ENCODE measurements at places on chromosomes 7 and 10.

DNA sequence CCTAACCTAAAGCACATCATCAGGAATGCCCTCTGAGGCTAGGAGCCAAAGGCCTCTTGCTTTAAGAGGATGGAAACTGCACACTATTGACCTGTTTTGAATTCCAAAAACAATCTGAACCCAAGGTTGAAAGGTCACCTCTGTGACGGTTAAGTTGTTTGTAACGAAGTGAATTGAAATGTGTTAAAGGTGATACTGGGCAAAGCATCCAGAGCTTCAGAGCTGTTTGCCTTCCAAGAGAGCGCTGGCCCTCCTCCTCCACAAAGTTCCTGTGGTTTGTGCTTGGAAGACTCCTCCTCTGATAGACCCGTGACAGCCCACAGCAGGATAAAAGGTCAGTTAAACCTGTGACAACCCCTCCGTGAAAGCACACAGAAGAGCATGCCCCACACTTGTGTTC is 133.7 kb upstream of the CTTNBP2 start:
- no peak for DNase-seq

GRCh38 chr7:140769852-140770251 is 73.3 kb downstream of the NDUFB2 start:
- DNase-seq, result no peak

DNA sequence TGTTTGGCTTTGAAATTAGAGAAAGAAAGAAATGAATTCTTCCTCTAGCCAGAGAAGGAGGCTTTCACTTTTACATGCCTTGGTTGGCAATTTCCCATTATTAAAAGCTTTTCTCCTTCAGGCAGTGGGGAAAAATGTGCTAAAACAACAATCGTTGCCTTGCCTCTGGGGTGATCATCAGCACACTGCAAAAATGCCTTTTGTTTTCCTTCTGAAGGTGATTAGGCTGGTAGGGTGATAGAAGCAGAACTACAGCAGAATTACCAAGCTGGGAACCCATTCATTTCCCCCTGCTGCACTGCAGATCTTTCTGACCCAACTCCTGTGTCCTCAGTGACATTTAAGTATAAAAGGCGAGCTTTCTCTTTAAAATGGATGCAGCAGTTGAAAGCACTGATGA is 22.2 kb downstream of the ANK3 start:
- DNase-seq, result no peak

DNA sequence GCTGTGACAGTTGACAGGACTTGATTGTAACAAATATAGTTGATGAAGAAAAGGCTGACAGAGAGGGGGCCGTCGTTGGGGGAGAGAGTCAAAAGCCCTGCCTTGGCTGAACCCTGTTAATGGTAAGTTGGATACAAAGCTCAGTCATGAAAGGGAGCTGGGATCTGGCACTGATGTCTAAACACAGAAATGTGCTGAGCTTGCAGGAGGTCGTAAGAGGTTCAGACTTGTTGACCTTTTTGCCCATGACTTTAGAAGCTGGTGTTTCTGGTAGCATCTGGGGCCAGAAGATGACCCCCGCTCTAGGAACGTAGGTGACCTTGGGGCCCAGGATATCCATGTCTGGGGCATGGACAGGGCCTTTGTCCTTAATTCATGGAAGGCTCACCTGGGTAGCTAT is 294.7 kb downstream of the TCF7L2 start:
- DNase-seq, result no peak

GRCh38 chr10:68362590-68362989 is 29.9 kb upstream of the PBLD start:
- DNase-seq, result no peak

DNA sequence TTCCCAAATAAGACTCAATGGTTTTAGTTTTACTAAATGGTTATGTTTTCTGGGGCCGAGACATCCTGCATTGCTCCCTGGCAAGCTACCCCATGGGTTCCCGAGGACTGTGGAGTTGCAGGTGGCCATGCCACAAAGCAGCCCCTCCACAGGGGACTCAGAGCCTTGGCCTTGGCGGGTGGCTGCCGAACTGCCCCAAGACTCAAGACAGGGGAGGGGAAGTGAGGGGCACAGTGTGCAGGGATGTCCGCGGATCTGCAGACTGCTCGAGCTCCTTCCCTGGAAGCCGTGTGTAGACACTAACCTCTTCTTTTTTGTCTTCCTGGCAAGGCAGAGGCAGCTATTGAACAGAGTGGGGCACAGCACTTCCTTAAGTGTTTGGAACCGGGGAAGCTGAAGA is 154.6 kb downstream of the EBF3 start:
- DNase-seq, result no peak

GRCh38 chr10:79082631-79083596 is 14.1 kb downstream of the ZMIZ1 start:
- DNase-seq, result no peak

GRCh38 chr7:89813081-89813480 is 341.2 kb upstream of the STEAP1 start:
- DNase-seq, result no peak

- peak; percentile 38 for DNase-seq
Observed at GRCh38 chr7:30740417-30741181, 11.3 kb upstream of the INMT start.

DNA sequence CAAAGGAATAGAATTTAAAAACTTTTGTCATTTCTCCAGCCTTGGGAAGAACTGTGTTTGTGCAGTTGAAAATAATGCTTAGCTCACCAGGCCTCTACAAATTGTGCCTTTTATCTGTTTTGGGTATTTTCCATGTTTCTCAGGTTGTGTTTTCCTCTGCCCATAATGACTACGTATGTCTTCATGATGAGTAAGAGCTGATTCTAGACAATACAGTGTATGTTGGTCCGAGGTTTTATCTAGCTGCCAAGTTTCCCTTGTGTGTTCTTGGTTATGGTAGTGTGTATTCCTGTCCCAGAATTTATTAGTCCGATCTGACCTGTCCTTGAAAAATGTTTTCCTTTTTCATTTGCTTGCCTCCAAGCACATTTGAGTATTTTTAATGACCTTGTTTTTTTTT is 83.7 kb upstream of the GLCCI1 start:
- DNase-seq, result no peak

DNA sequence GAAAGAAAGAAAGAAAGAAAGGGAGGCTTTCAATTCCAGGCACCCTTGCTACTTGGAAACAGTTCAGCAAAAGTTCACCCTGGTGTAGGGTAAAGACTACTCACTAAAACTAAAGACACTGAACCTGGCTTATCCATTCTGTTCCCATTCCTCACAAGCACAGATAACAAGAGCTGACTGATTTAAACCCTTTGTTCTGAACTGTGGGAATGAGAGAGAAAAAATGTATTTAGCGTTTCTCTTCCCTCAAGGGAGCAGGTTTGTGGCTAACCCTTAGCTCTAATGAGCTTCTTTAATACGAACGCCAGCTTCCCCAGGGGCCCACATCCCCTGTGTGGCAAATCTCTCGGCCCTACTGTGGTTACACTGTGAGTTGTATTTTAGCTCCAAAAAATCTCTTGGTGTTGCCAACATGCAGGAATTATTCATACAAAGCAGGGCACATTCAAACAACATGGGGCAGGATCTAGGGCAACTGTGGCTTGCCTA is 23.3 kb downstream of the PRTFDC1 start:
- no peak for DNase-seq

DNA sequence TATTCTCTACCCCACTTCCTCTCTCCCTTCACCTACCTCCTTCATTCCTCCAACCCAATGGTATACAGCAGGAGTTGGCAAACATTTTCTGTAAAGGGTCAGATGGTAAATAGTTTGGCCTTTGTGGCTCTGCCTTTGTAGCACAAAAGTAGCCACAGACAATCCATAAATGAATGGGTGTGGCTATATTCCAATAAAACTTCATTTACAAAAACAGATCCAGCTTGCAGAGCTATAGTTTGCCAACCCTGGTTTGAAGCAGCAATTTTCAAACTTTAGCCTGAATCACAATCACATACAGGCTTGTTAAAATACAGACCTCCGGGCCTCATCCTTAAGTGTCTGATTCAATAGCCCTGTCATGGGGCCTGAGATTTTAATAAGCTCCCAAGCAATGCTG is 110.5 kb downstream of the CPEB3 start:
- DNase-seq, result no peak

DNA sequence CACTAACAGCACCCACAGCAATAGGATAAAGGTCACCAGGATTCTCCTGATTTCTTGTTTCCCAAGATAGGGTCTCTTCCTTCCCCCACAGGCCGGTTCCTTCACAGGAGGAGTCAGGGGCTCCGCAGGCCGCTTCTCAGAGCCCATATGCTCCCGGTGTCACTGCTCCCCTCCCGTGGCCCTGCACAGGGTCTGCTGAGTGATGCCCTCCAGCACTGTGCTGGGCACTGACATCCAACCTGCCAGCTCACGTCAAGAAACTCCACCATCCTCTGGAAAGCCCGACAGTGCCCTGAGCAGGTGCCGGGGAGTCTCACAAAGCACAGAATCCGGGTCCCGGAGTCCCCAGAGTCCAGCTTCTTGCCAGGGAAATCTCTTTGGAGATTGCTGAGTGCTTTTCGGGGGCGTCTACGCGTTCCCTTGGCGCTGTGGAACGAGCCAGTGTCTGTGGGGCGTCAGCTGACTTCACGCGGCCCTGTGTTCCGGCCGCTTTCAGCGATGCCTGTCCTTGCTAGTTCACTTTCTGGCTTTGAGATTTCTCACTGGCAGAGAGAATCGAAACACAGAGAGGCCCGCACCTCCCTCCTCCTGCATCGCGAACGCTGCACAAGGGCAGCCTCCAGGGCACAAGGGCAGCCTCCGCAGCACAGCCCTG is 567.5 kb downstream of the DNAJB6 start:
- DNase-seq, result no peak

GRCh38 chr10:60714233-60714632 is 64.0 kb upstream of the CDK1 start:
- DNase-seq, result no peak

DNA sequence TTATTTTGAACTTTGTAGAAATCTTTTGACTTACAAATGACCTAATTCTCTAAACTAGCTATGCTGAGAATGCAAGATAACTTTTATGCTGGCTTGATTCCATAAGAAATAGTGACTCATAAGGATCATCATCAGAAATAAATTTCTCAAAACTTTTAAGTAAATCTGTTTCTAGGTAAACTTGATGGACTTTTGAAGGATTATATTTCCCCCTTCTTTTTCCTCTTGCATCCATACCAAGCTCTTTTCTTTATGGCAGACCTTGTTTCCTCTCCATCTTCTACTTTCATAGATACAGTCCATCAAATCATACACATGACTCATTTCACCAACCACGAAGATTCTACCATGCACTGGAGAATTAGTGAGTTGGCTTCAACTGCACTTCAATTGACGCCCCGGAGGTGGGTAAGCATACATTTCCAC is 336.3 kb downstream of the KCNMA1 start:
- no peak for DNase-seq

- DNase-seq, result no peak
Observed at GRCh38 chr7:94411188-94411466, 16.4 kb downstream of the COL1A2 start.

- DNase-seq, result no peak
Observed at GRCh38 chr7:102225025-102225424, 61.6 kb upstream of the SH2B2 start.

DNA sequence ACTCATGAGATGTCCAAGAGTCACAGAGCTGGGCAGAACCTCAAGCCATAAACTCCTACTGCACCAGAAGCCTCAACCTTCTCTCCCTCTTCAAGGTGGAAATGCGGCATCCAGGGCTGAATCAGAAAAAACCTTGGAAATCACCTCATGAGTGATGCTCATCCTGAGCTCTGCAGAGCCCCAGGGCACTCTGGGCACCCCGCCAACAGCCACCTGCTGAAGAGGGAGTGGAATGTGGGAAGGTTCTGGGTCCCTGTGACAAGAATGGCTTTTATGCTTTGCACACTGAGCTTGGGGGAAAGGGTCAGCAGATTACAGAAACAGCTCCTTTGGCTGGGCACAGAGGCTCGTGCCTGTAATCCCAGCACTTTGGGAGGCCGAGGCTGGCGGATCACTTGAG is 18.8 kb downstream of the NUDT1 start:
- no peak for DNase-seq

DNA sequence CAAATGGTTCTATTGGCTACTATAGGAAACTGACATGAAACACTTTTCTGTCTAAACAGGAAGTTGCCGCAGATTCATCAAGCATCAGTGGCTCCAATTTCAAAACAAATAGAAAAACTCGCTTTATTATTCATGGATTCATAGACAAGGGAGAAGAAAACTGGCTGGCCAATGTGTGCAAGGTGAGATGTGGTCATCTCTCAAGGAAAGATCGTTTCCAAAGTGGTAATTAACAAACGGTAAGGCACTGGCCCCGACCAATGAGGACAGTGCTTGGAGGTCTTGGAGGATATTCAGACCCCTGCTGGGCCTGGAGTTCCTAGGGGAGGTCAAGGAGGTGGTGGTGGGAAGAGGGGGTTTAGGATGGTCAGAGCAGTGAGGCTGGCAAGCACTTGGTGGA is 2.6 kb downstream of the PNLIP start:
- DNase-seq, result no peak

Data from AML-193 (cell line).